HFF-Myc (cell line): ENCODE measurements at places on chromosomes 7 and 10.

GRCh38 chr7:70920876-70921275 is 211.1 kb upstream of the GALNT17 start:
- no peak for DNase-seq

DNA sequence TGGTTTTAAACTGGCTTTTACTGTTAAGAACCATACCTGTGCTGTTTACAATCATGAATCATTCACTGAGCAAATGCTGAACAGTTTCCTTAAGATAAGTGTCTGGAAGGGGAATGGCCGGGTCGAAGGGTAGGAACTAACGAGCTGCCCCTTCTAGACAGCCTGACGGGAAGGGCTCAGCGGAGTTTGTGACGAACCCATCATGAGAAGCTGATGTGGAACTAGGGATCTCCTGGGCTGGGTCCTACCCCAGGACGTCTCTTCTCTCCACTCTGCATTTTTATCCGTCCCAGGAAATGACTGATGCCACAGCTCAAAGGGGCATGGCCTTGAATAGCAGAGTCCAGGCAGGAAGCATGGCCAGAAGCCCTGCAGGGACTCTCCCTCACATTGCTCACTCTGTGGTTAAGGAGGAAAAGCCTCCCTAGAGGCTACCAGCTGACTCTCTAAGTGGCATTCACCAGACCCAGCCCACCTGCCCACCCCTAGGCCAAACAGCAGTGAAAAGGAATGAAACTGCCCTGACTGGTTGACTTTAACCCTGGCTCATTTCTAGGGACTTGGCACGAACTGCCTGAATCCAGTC is 112.0 kb downstream of the PFKFB3 start:
- no peak for DNase-seq

DNA sequence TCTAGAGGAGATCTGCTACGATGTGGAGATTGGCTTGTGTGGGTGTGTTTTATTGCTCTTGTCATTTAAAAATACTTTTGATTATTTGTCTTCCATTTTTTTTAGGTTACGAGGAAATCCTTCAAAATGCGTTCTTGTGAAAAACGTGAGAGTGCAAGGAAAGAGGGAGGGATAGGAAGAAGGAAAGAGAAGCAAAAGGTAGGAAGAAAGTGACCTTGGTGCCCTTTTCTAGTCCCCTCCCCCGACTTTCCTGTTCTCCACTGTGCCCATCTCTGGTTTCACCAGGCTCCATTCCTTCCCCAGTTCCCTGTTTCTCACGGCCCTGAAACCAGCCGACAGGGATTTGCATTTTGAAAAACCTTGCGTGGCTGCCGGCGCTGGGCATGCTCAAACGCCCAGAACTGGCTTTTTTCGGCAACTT is 506 bp upstream of the GNAI1 start:
- DNase-seq = no peak

DNA sequence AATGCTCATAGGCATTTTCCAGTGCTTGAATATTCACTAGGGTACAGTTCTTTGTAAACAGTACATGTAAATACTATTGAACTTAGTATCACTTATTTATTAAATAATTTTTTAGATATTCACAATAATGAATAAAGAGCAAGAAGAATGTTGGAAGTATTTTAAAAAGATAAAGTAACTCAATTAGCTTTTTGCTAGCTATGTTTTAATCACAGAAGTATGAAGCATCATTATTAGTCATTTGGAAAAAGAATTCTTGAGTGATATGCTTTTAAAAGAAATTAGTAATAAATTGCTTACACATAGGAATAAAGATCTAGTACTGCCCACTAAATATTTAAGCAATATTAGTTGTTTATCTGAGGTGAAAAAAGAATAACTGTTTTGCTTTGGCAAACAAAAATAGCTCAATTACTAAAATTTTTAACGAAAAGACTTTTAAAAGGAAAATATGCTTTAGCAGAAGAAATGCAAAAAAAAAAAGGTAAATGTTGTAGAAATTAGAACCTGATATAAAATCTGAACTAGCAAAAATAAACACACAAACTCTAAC is 66.5 kb downstream of the SGMS1 start:
- no peak for DNase-seq

GRCh38 chr10:58350619-58351323 is 16.0 kb downstream of the UBE2D1 start:
- DNase-seq = no peak

GRCh38 chr10:104435822-104436221 is 82.2 kb downstream of the CFAP58 start:
- peak; percentile 53 for DNase-seq

DNA sequence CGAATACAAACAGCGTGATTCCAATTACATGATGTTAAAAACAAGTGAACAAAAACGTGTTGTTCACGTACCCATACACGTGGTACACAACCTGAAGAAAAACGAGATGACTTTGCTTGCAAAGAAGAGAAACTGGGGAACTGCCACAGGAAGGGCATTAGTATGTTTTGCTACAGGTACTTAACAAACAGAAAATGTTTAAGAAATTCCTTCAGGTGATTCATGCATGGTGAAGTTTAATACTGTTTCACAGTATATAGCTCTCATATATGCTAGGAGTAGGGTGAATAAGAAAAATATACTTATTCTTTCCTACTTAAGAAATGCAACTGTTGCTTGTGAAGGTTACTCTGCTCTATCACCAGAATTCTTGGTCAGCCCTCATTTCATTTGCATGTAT is 9.8 kb downstream of the SEC61G start:
- DNase-seq = no peak

GRCh38 chr7:25750744-25751508 is 401.1 kb upstream of the NFE2L3 start:
- DNase-seq = no peak

DNA sequence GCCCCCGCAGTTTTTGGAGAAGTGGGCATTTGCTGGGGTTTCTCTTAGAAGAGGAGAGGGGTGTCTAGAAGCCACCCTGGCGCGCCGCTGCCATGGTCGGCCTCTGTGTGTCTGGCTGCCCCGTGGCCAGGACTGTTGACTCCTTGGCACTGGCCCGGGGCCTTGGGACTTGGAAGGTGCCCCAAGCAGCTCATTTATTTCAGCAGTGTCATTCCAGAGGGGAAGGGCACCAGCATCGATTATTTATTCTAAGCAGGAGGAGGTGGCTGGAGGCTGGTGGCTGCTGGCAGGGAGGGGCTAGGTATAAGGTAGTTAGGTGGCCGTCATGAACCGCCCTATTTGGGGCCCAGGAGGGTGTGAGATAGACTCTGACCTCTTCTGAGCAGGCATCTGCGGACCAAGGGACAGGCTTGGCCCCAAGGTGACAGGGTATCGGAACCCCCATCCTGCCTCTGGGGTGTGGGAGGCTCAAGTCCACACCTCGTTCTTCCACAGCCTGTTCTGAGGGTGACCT is 1.6 kb downstream of the GTF2IRD1 start:
- no peak for DNase-seq

GRCh38 chr7:43876976-43877745 is 7.8 kb upstream of the MRPS24 start:
- DNase-seq = no peak

DNA sequence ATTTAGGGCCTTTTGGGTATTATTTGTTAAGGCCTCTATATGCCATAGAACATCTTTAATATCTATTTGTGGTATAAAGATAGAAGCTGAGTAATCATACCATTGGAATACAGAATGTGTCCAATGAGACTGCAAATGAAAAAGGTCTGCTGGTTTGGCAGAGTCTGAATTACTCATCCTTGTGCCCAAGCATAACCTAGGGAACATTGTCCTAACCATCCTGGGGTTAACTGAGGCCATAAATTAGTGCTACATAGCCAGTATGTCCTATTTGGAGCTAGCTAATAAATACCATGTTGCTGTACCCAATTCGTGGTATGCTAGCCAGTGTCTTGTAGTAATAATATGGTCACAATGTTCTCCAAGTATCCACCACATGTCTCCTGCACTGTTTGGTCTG is 117.1 kb downstream of the ANKRD26 start:
- no peak for DNase-seq

- DNase-seq = no peak
Observed at GRCh38 chr7:64183126-64183742, 23.8 kb upstream of the ZNF735 start.

GRCh38 chr7:151540146-151540545 is 20.5 kb upstream of the RHEB start:
- no peak for DNase-seq

DNA sequence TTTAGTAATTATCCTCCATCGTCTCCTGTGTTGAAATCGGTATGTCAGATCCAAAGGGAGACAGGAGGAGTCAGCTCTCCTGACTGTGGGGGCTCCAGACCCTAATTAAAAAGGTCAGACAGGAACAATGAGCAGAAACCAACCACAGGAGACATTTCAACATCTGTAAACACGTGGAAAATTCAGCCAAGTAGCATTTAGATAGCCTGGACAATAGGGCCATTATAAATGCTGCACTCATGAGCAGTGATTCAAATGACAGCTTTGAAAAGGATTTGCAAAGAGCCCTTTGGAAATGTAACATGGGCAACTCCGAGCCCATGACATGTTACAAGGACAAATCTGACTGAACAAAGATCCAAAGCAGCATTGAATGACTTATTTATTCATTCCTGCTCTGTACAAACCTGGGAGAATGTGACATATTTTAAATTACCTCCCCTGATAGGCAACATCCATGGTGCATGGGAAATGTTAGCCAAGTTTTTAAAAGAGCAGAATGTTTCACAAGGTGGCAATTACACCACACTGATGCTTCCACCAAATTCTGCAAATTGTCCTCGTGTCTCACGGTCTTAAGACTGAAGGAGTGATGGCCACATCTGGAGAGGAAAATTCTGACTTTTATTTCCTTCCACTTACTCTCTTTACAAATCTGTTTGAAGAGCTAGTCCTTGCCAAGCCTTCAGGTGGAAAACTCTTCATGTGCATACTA is 113.3 kb upstream of the KMT2E start:
- no peak for DNase-seq

GRCh38 chr10:49361735-49362568 is 33.9 kb downstream of the DRGX start:
- no peak for DNase-seq

GRCh38 chr10:73093922-73094850 is 2.5 kb downstream of the P4HA1 start:
- no peak for DNase-seq

- no peak for DNase-seq
Observed at GRCh38 chr7:116180302-116180701, 30.0 kb upstream of the TES start.

GRCh38 chr7:15682111-15682510 is 4.4 kb downstream of the MEOX2 start:
- DNase-seq = no peak

- DNase-seq = no peak
Observed at GRCh38 chr7:121202125-121202524, 126.7 kb upstream of the WNT16 start.

- DNase-seq = peak; percentile 41
Observed at GRCh38 chr7:28292834-28293526, 112.4 kb upstream of the JAZF1 start.

DNA sequence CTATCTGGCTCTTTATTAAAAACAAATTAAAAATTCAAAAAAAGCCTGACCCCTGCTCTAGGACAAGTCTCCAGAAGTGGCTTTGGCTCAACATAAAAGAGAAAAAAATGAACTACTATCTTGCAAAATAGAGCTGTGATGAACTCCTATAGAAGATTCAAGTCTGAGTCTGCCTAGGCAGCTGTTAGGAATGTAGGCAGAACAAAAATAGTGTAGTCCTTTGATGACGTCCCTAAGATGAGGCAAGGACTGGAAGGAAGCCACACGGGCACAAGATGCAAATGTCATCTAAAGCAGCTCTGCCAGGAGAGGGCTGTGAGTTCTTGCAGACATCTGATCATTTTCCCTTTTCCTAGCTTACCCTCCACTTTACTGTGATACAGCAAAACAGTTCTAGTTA is 20.5 kb downstream of the ASNS start:
- no peak for DNase-seq

DNA sequence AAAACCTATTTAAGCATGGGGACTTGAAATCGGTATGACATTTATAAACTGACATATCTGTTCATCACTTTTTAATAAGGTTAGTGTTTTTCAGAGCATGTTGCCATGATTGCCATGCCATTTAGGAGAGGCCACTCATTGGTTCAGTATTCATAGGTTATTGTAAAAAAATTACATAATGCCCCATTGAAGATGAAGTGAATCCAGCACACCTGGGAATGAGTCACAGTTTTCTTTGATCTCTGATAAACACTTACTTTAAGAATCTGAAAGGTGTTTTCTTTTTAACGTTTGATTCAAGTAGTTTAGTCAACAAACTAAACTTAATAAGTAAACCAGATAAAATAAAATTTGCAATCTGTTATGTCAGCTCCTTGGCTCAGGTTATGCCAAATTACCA is 278.3 kb downstream of the ARL4A start:
- DNase-seq = no peak

DNA sequence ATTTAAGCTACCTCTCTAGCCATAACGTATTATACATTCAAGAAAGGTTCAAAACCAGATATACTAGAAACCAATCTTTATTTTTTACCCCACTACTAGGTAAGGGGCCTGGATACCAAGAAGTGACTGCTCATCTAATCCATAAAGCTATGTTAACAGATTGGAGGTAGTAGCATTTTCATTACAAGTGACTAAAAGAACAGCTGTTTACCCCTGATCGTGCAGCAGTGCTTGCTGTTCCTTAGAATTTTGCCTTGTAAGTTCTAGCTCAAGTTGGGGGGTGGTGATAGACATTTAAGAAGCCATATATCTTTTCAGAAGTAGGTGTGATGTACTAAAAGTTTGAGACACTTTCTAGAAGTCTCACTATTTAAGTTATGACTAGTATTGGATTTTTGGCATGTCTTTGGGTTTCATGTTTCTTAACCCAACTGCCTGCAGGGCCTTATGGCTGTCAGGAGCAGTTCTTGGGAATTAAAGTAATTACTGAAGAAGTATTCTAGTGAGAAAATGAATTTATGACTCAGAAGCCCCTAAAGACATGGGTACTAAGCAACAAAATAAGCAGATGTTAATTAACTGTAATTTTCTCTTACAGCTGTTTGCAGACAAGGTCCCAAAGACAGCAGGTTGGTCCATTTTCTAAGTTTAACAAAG is 2.3 kb downstream of the PPIA start:
- no peak for DNase-seq

- no peak for DNase-seq
Observed at GRCh38 chr10:94287336-94287735, 75.4 kb downstream of the NOC3L start.

- no peak for DNase-seq
Observed at GRCh38 chr10:7550013-7550412, 116.8 kb downstream of the ITIH5 start.

DNA sequence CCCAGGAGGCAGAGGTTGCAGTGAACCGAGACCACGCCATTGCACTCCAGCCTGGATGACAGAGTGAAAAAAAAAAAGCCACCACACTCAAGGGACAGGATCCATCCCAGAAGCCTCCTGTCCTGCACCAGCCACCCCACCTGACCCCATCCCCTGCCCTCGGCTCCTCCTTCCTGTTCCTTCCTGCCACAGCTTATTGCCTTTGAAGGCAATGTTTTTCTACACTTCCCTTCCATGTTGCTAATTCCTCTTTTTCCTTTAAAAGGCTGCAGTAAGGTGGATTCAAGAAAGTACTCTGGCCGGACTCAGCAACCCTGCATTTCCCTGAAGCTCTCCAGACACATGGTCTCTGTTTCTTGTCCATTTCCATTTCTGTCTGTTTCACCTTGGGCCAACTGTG is 80.9 kb downstream of the FAM171A1 start:
- DNase-seq = no peak
